ENCODE measurements at places on chromosomes 2 and 18.

GRCh38 chr18:2053490-2054089 lies 517.7 kb downstream of the METTL4 start:
- no peak for DNase-seq

DNA sequence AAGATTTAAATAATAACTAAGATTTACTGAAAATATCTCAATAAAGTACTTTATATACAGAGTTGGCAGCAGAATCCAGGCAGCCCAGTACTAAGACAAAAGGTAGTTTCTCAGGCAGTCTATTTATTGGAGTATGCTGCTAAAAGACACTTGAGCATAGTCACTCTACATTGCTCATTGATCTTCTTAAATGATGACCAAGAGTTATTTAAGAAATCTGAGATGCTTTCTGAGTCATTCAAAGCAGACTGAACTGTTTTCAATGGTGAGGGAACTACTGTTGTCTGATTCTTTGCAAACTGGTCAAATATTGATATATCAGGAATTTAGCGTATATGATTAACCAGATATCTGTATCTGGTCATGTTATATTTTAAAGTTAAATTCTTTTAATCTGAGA lies 133.6 kb downstream of the PHLPP1 start:
- DNase-seq = no peak

GRCh38 chr2:169072163-169072925 lies 3.0 kb downstream of the DHRS9 start:
- no peak for DNase-seq

DNA sequence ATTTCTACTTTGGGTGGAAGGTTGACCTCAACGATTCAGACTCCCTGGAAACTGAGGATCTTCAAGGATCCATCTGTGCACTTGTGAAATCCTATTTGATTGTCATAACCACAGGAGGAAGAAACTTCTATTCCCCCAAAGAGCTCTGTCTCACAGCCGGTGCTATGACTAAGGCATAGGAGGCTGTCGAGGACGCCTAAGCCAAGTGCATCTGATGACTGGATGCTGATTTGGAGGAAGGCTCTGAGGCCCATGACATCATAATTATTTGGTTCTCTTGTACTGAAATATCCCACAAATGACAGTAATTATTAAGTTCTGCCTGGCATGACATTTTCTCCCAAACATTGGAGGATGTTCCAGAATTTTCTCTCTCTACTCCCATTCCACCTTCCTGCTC lies 13.8 kb upstream of the KCNF1 start:
- DNase-seq = no peak

DNA sequence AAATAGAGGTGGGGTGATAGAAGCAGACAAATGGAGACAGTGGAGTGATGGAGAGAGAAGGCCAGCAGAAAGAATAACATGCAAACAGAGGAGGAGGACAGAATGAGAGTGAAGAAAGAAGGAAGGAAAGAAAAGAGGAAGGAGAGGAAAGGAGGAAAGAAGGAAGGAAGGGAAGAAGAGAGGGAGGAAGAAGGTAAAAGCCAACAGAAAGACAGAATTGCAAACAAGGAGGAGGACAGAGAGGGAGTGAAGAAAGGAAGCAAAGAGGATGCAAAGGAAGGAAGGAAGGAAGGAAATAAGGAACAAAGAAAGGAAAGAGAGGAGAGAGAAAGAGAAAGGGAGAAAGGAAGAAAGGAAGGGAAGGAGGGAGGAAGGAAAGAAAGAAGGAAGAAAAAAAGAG lies 444.0 kb downstream of the IRS1 start:
- no peak for DNase-seq

DNA sequence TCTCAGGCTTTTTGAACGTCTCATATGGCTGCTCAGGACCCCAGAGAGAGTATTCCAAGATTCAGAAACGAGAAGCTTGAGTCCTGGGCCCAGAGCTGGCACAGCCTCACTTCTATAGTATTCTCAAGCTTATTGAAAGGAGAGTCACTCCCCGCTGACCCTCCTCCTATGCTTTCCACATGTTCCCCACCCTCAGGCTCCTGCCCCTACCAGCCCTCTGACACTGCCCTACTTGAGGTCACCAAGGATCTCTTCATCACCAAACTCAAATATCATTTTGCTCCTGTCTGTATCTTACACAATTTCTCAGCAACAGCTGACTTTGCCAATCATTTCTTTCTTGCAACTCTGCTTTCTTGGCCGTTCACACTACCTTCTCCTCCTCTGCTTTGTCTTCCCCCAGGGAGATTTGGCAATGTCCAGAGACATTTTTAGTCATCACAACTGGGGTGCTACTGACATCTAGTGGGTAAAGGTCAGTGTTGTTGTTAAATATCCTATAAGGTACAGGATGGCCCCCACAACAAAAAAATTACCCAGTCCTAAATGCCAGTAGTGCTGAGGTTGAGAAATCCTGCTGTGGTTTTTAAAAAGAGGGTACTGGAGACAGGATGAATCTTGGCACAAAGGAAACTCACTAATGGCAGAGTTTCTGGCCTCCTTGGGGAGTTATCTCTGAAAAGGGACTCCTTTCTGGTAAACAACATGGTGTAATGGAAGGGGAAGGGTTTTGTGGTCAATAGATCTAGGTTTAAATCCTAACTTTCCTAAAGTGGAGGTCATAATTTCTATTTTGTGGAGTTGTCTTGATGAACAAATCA lies 26.9 kb upstream of the INSIG2 start:
- no peak for DNase-seq

- DNase-seq = no peak
Measured at GRCh38 chr2:20227894-20228505, 3.1 kb upstream of the SDC1 start.

DNA sequence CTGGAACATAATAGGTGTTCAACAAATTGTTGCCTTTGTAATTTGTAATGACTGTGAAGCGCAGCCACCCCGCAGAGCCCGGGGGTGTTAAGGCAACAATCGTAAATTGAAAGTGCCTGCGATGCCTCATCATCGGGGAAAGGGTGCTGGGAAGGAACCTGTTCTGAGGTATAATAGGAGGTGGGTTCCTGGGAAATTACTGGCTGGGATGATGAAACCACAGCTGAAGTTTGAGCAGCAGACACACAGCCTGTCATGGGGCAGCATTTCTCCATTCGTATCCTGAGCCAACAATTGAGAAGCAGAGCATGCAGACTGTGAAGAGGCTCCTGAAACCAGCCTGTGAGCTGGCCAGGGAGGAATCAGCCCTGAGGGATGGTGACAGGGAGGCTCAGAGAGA lies 404.0 kb upstream of the MYT1L start:
- DNase-seq = no peak

- DNase-seq = no peak
Measured at GRCh38 chr18:11946756-11947155, 34.6 kb upstream of the IMPA2 start.

- DNase-seq = no peak
Measured at GRCh38 chr2:14905571-14905970, 273.1 kb downstream of the LRATD1 start.

- DNase-seq = no peak
Measured at GRCh38 chr2:16666449-16666801, 791 bp upstream of the CYRIA start.

GRCh38 chr18:10030816-10031541 lies 117.2 kb downstream of the VAPA start:
- no peak for DNase-seq

DNA sequence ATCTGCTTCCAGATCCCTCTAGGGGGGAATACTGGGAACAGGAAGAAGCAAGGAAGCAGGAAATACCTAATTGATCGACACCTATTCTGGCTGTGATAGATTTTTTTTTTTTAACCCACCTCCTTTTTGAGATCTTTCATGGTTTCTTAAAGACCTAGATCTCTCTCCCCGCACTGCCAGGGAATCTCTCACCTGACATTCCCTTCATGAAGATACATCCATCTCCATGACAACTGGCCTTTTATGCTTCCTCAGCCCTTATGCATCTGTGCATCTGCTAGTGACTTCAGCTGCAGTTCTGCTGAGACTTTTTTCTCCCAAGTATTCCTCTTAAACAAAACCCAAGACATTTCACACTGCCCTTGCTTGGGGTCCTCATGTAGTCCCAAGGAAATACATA lies 21.1 kb upstream of the CPO start:
- no peak for DNase-seq

GRCh38 chr18:9695605-9696004 lies 12.5 kb upstream of the RAB31 start:
- DNase-seq = no peak

DNA sequence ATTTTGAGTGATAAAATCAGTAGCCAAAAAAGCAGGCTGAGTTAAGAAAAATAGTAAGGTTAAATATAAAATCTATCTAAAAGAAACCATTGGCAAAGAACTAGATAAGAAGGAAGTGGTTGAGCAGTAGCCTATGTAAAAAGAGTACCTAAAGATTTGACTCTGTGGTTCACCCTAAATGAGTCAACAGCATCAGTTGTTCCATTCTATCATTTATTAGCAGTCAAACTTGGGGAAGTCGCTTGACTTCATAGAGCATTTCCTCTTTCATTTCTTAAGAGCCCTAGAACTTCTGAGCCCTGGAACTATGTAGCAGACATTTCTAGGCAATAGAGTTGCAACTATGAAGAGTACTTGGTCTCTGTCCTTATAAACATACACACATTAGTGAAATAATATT lies 381.7 kb downstream of the NUP35 start:
- no peak for DNase-seq

All from activated CD4-positive, CD25-positive, alpha-beta regulatory T cell treated with anti-CD3 and anti-CD28 coated beads, Interleukin-2, amount 50 U/mL, for 16 hours (primary cell).